H1 (cell line): ENCODE measurements at places on chromosomes 7 and 10.

- no peak for DNase-seq
Measured at GRCh38 chr7:8121243-8121642, 140.7 kb downstream of the ICA1 start.

DNA sequence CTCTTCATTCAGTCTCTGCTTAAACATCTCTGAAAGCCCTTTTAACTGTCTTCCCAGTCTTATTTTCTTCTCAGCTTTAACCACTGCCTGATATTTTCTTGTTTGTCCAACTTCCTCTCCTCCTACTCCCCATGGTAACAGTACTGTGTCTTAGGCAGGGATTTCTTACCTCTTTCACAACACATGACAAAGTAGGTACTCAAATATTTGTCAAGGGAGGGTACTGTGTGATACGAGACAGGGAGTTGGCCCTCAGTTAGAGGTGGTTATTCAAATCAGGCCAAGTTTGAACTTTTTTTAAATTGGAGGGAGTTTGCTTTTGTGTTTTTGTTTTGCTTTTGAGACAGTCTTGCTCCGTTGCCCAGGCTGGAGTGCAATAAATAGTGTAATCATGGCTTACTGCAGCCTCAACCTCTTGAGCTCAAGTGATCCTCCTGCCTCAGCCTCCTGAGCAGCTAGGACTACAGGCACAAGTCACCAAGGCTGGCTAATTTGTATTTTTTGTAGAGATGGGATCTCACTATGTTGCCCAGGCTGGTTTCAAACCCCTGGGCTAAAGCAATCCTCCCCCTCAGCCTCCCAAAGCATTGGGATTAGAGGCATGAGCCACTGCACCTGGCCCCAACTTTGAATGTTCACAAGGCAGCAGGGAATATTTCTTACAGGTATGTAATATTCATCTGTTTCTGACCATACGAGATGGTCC is 2.5 kb upstream of the KPNA7 start:
- DNase-seq, result no peak

DNA sequence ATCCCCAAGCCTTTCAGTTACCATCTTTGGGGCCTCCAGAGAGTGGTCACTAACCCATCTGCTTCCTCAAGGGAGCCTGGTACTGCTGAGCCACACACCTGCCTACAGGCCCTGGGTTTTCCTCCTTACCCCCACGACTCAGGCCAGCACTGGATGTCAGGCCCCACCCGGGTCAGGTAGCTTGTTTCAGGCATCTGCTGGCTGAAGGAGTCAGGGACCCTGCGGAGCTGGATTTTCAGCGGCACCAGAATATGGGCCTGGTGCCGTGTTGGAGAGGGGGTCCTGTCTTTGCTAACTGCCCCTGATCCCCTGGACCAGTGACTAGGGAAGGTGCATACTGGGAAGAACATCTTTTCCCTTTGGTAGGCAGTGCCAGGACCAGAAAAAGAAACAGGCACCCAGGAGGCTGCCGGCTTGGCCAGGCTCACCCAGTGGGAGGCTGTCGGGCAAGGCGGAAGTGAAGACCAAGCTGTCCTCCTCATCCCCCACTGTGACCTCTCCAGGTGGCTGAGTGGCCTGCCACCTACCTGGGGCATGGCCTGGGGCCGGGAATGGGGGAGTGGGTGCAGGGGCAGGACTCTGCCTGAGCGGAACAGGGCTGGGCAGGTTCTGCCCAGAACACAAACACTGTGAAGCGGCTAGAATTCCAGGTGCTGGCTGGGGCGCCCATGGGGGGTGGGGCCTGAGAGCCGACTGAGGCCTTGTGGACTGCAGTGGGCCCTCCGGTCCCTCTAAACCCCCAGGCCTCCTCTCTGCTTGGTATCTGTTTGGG is 12.4 kb upstream of the SAMD8 start:
- DNase-seq, result no peak

DNA sequence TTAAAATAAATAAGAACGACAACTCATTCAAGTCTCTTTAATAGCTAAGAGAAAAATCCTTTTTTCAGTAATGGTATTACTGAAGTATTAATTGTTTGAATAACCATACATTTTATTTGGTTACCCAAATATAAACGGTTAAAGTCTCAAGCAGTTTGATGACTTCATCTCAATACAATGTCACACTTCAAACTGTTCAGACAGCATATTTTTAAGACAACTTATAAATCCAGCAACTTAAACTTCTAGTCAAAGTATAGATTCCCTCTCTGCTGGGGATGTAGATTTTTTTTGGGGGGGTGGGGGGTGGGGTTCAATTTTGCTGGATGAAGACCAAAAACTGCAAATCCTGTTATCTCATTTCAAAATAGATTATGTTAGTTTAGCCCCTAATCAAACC is 42.0 kb downstream of the GNA12 start:
- no peak for DNase-seq

- DNase-seq, result no peak
Measured at GRCh38 chr10:72238392-72239175, 22.5 kb upstream of the ASCC1 start.

- no peak for DNase-seq
Measured at GRCh38 chr7:36900988-36901710, 176.9 kb upstream of the AOAH start.

DNA sequence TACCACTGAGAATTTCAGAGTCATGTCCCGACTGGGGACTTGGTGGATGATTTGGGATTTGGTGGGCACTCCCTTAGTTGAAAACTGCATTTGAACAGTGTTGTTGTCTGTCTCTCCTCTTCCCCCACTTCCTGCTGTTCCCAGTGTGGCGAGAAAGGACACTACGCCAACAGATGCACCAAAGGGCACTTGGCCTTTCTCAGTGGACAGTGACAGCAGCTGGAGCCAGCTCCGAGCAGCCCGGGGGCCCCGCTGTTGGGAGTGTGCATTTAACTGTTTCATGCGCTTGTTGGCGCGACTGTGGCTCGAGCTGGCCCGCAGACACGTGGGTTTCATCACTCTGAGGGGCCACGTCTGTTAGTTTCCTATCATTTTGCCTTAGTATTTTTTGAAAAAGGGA is 9.7 kb downstream of the ATP5MF start:
- DNase-seq, result no peak

- DNase-seq, result peak; percentile 23
Measured at GRCh38 chr7:155863721-155864151, 51.5 kb upstream of the SHH start.

DNA sequence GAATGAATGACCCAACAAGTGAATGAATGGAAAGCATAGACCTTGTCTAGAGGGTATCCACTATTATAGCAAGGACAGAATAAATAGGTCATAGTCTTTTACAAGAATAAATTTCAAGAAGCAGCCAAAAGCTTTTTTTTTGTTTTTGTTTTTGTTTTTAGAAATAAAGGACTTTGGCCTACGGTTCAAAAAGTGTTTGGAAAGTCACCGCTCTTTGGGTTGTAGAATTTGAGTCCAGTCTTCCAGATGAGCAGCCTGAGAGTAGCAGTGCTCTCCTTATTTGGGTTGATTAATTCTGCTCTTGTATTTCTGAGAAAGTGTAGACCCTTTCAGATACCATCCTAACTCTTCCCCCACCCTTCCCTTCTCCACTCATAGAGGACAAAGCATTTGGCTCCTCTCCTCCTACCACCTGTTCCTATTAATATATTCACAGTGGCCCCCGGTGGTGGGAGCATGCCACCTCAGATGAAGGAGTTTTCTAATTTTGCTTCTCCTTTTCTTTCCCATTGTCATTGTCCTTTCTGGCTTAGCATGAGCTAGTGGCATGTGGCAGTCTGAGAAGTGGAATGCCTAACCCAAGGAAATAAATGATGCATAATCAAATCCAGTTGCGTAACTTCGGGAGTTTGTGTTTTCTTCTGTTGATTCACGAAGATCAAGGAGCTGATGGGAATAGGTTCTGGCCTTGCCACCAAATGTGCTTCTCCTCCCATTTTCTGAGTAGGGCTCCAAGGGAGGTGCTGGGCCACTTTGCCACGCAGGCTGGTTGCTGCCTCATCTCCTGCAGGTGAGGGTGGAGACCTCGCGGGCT is 114.7 kb downstream of the CHN2 start:
- no peak for DNase-seq

DNA sequence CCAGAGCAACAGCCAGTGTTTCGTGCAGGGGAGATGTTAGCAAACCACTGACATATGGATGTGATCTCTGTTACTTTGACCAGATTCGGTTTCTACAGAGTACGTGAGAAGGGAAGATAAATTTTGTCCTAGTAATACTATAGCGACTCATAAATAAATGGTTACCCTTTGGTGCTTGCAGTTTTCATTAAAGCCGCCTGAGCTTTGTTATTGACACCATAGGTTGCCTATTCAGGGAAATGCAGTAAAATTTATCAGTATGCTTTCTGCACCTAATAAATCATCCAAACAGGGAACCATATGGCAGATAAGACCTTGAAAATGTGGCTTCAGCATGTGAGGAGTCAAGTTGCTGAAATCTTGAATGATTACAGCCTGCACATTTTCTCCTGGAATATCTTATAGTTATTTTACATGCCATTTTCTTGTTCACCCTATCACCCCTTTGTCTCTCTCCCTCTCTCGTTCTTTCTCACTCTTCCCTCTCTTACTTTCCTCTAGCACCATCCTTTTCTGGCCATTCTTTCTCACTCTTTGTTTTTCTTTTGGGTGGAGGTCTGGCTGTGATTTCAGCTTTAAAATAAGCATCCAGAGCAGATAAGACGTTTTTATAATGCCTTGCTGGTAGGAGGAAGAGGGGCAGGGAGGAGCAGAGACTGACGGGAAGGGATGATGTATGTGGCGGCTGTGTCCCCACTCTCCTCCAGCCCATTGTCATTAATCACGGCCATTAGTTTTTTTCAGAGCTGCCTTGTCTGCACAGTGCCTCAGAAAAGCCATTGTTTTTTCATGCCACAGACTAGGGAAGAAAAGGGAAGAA is 182.5 kb downstream of the LRMDA start:
- DNase-seq, result no peak

- DNase-seq, result no peak
Measured at GRCh38 chr10:28444031-28444430, 88.9 kb upstream of the WAC start.

GRCh38 chr10:99433378-99434020 is 3.1 kb upstream of the GOT1 start:
- DNase-seq, result no peak

- no peak for DNase-seq
Measured at GRCh38 chr10:34094146-34094696, 720.9 kb downstream of the PARD3 start.

- no peak for DNase-seq
Measured at GRCh38 chr7:55046582-55047342, 27.9 kb downstream of the EGFR start.

- no peak for DNase-seq
Measured at GRCh38 chr10:117411479-117412399, 36.5 kb upstream of the PDZD8 start.

GRCh38 chr7:17994079-17994850 is 33.4 kb downstream of the PRPS1L1 start:
- no peak for DNase-seq

- no peak for DNase-seq
Measured at GRCh38 chr7:75980430-75981202, 13.8 kb downstream of the TMEM120A start.

- no peak for DNase-seq
Measured at GRCh38 chr7:24963218-24963617, 16.8 kb downstream of the OSBPL3 start.

- no peak for DNase-seq
Measured at GRCh38 chr10:125113691-125114371, 46.5 kb downstream of the CTBP2 start.

GRCh38 chr7:25852211-25852938 is 299.6 kb upstream of the NFE2L3 start:
- peak; percentile 79 for DNase-seq

DNA sequence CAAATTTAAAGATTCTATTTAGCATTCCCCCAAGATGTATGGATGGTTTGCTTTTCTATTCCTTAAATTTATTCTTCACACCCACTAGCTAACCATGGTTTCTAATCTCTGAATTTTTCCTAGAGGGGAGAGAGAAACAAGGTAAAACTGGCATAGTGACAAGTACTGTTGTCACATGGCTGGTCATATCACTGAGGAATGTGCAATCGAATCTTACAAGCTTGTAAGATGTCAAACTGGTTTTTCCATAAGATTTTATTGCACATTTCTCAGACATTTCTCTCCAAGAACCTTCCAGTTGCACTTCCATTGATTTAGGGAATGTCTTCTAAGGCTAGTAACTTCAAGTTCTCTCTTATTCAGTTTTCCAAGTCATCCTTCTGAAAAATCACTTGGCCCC is 89.8 kb downstream of the MBL2 start:
- DNase-seq, result no peak

DNA sequence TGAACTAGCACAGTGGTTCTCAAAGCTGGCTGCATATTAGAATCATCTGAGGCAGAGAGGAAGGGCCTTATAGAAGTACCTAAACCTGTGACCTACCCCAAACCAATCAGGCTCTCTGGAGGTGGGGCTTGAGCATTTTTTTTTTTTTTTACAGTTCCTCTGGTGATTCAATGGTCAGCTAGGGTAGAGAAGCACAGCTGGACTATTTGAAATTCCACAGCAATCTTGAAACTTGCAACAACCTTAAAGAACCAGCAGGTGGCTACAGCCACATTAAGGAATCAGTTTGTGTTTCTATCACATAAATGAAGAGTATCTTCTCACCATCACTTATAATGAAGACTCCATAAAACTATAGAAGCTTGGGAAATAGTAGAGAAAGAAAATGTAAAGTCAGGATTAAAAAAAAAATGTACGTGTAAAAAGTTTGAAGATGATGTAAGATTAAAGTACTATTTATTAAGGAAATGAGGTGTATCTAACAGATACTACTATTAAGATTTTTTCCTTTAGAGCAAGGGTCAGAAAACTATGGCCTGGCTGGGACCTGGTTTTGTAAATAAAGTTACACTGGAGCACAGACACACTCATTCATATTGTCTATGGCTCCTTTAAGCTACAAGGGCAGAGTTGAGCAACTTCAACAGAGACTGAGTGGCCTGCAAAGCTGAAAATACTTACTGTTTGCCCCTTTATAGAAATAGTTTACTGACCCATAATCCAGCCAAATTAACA is 3.8 kb downstream of the RTKN2 start:
- DNase-seq, result no peak

DNA sequence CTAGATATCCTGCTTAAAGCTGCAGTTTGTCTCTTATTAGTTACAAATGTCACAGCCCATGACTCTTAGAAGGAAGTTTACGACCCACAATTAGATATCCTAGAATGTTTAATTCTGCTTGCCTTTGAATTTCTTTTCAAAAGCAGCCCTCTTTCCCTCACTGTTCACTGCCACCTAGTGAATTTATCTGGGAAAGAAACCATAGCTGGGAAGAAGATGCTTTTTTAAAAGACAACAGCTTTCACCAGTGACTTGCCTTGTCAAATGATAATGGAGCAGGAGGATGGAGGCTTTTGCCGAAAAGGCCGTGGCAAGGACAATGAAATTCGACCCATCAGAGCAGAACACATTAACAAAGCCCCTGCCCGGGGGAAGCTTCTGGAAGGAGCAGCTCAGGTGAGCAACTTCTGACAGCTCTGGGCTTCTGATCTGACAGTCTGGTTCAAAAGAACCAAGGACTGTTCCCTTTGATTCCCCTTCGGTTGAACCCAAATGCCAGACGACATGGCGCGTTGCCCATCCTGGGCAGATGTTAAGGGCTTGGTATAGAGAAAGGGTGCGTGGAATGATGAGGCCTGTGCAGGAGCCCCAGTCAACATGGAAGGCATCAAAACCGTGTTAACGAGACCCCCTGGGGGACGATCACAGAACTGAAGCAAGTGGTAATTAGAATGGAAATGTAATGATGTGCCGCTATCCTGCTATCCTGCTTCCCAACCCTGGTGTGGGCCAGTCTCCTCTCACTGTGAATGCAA is 236.8 kb downstream of the FRMD4A start:
- DNase-seq, result no peak

GRCh38 chr10:132199268-132199853 is 12.6 kb downstream of the DPYSL4 start:
- DNase-seq, result no peak
